ENCODE measurements at places on chromosomes 1 and 21.

GRCh38 chr1:234724516-234725176 lies 114.7 kb upstream of the IRF2BP2 start:
- DNase-seq: peak; percentile 83

GRCh38 chr1:221316491-221317056 lies 425.3 kb downstream of the DUSP10 start:
- no peak for DNase-seq

- DNase-seq: no peak
Measured at GRCh38 chr1:237471956-237472355, 418.8 kb downstream of the ZP4 start.

DNA sequence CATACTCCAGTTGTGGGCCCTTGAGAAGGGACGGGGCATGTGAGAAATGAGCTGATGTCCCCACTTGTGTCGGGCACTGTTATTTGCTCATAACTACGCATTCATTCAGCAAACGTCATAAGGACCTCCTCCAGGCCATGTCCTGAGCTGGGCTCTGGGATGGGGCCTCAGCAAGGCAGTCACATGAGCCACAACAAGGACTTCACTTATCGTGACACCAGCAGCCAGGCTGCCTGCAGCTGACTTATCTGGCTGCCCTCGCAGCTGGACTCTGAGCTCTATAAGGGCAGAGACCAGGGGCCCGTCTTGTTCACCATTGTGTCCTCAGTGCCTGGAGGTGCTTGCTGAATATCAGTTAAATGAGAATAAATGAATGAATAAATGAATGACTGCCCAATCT lies 37.5 kb upstream of the GRIK3 start:
- DNase-seq: no peak

GRCh38 chr1:223444411-223444810 lies 51.2 kb downstream of the CCDC185 start:
- DNase-seq: no peak

DNA sequence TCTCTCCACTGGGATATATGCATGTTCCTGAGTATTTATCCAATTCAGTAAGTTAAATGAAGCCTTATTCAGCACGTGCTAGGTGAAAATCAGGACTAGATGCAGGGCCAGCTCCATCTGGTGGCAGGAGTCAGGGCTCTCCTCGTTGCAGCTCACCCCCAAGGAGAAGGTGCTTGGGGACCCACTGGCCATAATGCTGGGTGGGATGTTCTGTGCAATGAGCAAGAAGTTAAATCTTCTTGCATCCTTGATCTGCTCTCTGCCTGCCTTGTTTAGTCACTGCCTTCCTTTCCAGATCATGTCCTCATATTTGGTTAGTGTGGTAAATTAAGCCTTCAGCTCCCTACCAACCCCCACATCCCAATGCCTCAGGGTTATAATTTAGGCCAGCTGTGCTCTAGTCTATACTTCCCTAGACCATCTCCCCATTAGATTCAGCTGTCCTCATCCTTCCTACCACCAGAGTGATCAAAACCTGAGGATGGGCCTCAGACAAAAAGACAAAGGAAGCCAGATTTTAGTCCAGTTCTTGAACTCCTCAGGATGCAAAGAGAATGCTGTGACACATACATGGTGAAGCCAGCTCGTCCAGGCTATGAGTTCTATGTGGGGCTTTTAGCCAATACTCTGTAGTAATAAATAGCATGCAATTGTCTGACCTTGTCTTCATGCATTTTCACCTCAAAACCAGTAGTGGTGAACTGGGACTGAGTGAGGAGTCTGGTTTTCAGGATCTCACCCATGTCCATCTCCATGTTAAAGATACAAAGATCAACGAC lies 55.9 kb downstream of the SEC16B start:
- DNase-seq: no peak

GRCh38 chr1:229360420-229360819 lies 17.6 kb upstream of the CCSAP start:
- no peak for DNase-seq

GRCh38 chr1:119631086-119631432 lies 17.0 kb downstream of the ZNF697 start:
- DNase-seq: no peak

DNA sequence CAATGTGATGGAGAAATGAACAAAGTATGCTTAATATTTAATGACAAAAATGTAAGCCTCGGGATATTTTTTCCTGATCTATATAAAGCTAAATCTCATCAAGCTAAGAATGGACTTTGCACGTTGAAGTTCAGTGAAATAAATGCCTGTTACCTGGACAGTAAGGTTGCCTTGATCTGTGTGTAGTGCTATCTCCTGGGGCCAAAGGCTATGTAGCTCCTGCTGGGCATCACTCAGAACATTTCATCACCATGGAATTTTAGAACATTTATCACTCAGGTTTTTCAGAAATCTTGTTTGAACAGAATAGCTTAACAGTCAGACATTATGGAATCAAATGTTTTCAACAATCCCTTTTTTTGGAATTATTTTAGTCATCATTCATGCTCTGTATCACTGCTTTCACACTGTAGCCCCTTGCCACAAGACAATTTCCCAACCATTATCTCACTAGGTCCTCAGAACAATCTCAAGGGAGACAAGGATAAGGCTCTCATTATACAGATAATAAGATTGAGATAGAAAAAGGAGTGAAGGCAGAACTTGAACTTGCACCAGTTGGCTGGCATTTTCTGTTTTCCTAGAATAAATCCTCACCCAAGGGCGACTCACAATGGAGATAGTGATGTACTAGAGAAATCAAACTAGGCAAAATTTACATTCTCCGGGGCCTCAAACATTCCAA lies 3.7 kb downstream of the OR10J1 start:
- DNase-seq: no peak

DNA sequence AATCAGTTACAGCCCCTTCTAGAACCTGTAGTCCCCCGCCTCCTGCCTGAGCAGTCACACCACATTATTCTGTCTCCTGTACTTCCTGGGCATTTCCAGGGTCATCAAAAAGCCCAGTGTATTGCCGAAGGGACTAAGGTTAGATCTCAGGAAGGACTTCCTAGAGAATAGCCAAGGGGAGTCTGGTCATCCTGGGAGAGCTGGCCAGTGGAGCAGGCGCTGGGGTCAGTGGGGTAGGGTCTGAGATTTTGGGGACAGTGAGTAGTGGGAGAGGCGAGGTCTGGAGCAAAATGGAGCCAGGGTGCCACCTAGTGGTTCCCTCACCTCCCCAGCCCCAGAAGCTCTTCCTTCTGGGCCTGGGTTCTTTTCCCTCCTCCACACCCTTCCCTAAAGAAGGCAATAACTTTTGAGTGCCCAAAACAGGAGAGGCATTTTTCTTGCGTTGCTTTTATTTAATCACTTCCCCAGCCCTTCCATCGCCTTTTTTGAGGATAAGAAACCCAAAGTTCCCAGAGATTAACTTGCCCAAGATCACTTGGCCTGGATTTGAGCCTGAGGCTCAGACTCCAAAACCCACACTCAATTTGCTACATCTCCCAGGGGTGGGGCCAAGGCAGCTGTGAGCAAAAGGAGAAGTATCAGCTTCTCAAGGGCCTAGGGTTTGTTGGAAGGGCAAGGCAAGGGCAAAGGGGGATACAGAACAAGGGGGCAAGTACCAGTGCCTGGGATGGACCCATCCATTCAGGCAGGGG lies 7.3 kb upstream of the PMVK start:
- no peak for DNase-seq
